ENCODE measurements at places on chromosomes 3 and 15.

DNA sequence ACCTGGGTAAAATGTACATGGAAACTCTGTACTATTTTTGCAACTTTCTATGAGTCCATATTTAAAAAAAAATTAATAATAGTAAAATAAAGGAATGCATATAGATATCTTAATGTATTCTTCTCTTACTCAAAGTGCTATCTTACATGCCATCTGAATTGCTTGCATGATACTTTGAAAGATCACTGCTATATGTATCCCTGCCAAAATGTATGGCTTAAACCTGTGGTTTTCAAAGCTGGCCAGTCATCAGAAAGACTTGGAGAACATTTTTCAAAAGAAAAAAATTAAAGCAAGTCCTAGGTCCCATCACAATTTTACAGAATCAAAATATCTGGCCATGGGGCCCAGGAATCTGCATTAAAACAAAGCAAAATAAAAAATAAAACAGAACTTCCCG lies 262.1 kb downstream of the LPP start:
- DNase-seq = no peak

DNA sequence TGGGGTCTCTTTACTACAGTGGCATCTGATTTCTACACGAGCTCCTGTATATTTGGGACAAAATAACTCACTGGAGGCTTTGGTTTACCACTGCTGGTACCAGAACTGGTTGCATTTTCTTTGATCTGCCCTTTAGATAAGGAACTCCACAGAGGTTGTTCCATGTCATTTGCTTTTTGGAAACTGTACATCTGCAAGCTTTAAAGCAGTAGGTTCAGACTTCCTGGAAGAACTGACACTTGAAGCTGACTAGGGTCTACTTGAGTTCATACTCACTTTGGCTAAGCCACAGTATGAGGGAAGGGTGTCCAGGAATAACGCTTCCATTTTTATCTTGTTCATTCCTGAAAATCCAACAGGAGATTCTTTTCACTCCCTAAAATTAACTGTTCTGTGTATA lies 86.4 kb downstream of the WWTR1 start:
- no peak for DNase-seq

DNA sequence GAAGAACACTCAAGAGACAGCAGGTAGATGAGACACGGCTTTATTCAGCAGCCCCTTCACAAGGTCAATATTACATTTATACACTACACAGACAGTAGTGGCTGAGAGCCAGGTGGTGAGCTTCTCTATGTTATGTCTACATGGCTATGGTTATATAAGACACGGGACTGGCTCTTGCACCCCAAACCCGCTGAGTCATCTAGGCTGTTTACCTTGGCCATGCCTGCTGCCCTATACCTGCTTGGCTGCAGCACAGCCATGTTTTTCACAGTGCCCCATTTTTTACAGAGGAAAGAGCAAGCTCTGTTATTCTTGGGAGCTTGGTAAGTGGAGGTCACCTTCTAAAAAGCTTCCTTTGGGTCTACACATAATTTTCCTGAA lies 231.6 kb downstream of the IGSF11 start:
- no peak for DNase-seq

DNA sequence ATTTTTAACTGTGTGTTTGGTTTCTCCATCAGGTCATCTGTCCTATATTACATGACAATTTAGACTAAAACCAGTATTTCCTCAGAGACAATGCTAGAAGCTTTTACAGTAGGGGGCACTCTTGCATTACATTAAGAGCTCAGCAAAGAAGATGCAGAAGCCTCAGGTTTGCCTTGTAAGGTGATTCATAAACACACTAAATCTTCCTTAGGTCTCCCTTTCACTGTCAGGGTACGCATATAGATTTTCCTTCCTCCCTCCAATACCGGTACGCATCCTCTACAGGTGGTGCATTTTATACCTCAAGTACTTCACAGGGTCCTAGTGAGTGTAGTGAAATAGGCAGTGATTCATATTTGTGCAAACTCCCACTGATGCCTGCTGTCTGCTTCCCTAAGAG lies 46.5 kb downstream of the CD86 start:
- peak; percentile 75 for DNase-seq

- no peak for DNase-seq
These were observed 500.2 kb upstream of the NR2F2 start for GRCh38 chr15:95830281-95830680.

DNA sequence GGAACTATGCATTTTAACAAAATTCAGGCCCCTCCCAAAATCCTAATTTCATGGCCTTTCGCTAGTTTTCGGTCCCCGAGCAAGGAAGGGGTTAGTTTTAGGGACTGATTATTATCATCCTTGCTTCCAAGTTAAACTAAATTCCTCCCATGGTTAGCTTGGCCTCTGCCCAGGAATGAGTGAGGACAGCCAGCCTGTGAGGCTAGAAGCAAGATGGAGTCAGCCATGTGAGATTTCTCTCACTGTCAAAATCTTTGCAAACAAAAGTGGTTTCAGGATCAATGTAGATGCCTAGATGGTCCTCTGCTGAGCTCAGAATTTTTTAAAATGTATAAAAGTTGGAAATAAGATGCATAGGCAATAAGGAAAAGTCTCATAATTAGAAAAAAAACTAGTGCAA lies 208.9 kb downstream of the RSL24D1 start:
- DNase-seq = no peak

DNA sequence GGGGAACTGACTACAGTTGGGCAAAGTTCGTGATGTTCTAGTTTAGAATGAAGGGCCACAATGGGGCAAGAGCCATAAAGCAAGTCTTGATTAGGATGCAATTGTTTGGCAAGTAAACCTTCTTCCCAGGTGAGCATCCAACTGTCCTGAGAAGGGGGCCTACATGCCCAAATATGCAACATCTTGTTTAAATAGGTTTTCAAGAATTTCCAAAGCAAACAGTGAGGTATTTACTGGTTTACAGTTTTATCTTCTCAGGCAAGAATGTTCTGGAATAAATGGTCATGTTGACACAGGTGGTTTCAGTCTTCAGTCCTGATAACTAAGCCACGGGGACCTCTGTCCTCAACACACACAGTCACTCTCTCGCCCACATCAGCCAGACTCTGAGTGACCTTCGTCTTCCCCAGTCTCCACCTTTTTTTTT lies 90.3 kb upstream of the FAM174B start:
- peak; percentile 68 for DNase-seq
